ENCODE measurements at places on chromosomes 11 and 22.

DNA sequence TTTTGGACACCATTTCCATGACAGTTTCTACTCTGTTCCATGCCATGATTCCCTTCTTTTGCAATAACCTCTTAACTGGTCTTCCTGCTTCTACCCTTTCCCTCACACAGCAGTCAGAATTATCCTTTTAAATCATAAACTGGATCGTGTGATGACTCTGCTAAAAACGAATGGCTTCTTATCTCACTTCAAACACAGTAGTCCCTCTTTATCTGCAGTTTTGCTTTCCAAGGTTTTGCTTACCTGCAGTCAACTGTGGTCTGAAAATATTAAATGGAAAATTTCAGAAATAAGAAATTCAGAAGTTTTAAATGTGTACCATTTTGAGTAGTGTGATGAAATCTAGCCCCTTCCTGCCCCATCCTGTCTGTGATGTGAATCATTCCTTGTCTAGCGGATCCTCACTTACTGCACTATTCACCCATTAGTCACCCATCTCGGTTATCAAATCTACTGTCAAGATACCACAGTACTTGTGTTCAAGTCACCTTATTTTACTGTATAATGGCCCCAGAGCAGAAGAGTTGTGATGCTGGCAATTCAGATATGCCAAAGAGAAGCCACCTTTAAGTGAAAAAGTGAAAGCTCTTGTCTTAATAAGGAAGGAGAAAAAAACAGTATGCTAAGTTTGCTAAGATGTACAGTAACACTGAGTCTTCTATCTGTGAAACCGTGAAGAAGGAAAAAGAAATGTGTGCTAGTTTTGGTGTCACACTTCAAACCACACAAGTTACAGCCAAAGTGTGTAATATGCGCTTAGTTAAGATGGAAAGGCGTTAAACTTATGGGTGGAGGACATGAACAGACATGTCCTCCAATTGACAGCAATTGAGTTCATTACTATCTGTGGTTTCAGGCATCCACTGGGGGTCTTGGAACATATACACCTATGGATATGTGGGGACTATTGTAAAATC, 283.0 kb downstream of the DDX10 start:
- H3K4me1 ChIP-seq, result no peaks in the 10 kb centered on the region
- no peak for DNase-seq
- H3K27ac ChIP-seq, result no peak overlapping the region
- H3K4me3 ChIP-seq, result no peak overlapping the region

GRCh38 chr22:29292379-29292778, 14.1 kb upstream of the GAS2L1 start:
- H3K4me3 ChIP-seq, result no peak overlapping the region
- no peak for DNase-seq
- H3K27me3 ChIP-seq, result no peaks in the 10 kb centered on the region

- DNase-seq, result no peak
- H3K36me3 ChIP-seq, result no peaks in the 10 kb centered on the region
- peaks cover 10% of the 10 kb centered on the region for H3K4me1 ChIP-seq
- H3K27ac ChIP-seq, result peak overlapping the region; percentile 60
- H3K27me3 ChIP-seq, result peaks cover 25% of the 10 kb centered on the region
Observed at GRCh38 chr11:113241636-113242054, 72.7 kb upstream of the TTC12 start.

DNA sequence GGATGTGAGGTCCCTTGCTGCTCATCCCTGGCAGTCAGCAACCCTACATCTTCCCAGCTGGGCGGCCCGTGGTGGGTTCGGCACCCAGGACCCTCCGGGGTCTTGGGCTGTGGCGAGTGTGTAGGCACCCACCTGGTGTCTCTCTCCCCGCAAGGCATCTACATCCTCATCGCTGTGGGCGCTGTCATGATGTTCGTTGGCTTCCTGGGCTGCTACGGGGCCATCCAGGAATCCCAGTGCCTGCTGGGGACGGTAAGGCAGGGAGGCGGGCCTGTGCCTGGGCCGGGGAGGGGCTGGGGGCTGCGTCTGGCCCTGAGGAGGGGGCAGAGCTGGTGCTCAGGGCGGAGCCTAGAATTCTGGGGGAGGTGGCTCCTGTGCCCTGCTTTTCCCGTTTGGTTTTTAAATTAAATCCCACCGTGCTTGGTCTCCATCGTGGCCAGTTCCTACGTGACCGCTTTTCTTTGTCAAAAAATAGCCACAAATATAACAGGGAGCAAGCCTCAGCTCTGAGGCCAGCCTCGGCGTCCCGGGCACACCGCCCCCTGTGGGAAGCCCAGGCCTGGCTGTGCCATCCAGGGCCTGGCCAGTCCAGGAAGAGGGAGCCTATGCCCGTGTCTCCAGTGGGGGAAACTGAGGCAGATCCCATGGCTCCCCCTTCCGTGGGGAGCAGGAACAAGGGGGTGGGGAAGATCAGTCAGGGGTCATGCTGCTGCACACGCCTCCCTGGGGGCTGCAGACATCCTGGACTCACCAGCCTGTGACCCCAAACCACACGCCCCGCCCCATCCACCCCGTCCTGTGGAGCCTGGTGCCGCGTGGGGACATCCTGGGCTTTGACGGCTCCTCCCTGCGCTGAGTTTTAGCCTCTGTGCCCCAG, 6.4 kb upstream of the TSSC4 start:
- no peaks in the 10 kb centered on the region for H3K27me3 ChIP-seq
- H3K27ac ChIP-seq, result peak overlapping the region; percentile 89
- peak overlapping the region; percentile 44 for H3K4me3 ChIP-seq
- H3K36me3 ChIP-seq, result peaks cover 7% of the 10 kb centered on the region

GRCh38 chr22:26968859-26969523, 311.6 kb downstream of the MIAT start:
- no peak overlapping the region for H3K4me3 ChIP-seq
- H3K4me1 ChIP-seq, result no peaks in the 10 kb centered on the region
- peaks cover 9% of the 10 kb centered on the region for H3K27me3 ChIP-seq
- H3K27ac ChIP-seq, result no peak overlapping the region
- no peak for DNase-seq

GRCh38 chr11:9092853-9093778, 1.7 kb upstream of the SCUBE2 start:
- H3K4me3 ChIP-seq, result peak overlapping the region; percentile 73
- H3K27me3 ChIP-seq, result peaks cover 69% of the 10 kb centered on the region
- H3K4me1 ChIP-seq, result no peaks in the 10 kb centered on the region
- no peak for DNase-seq
- H3K27ac ChIP-seq, result no peak overlapping the region

GRCh38 chr11:73999581-74000306, 9.1 kb downstream of the UCP3 start:
- no peaks in the 10 kb centered on the region for H3K27me3 ChIP-seq
- H3K36me3 ChIP-seq, result peaks cover 24% of the 10 kb centered on the region
- no peak overlapping the region for H3K4me3 ChIP-seq
- no peak for DNase-seq

DNA sequence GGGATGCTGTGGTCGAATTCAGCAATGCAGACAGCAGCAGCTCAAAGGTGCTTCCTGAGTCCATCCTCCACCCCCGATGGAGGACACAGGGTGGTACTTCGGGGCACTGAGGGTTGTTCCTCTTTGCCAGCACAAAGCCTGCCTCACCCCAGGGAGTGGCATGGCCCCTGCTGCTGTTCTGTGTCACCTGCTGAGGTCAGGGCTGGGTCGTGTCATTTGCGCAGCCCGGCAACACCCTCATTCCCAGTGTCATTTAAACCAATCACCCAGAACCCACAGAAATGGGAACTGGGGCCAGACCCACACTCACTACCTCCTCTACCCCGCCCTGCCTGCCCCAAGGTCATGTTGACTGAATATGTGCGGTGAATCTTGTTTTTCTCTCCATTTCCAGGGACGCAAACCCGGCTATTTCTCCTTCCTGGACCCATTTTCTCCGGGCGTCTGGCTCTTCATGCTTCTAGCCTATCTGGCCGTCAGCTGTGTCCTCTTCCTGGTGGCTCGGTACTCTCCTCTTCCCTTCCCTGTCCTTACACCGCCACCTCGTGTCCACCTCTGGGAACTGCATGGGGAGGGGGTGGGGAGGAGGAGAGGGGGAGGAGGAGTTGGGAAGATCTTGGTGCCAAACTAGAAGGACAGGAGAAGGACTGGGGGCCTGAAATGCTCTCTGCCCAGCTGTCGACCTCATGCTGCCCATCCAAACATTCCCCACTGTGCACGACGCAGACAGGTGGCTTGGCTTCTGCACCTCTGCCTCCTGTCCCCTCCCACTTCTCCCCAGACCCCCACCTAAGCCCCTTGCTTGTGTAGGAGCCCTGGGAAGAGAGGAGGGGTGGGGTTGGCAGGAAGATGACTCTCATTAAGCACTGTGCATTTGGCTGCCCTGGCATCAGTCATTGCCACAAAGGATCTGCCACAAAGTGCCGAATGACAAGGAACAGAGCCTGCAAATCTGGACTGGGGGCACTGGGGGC, 71.2 kb upstream of the TBCEL start:
- DNase-seq, result peak; percentile 32
- peaks cover 32% of the 10 kb centered on the region for H3K27me3 ChIP-seq
- peak overlapping the region; percentile 15 for H3K27ac ChIP-seq
- H3K4me1 ChIP-seq, result peaks cover 13% of the 10 kb centered on the region
- no peaks in the 10 kb centered on the region for H3K36me3 ChIP-seq

GRCh38 chr11:65225279-65226102, 36.3 kb upstream of the POLA2 start:
- H3K36me3 ChIP-seq, result no peaks in the 10 kb centered on the region
- H3K27me3 ChIP-seq, result no peaks in the 10 kb centered on the region
- peak overlapping the region; percentile 71 for H3K27ac ChIP-seq
- DNase-seq, result no peak
- peak overlapping the region; percentile 86 for H3K4me3 ChIP-seq

- no peaks in the 10 kb centered on the region for H3K36me3 ChIP-seq
- H3K4me3 ChIP-seq, result no peak overlapping the region
- H3K4me1 ChIP-seq, result peaks cover 28% of the 10 kb centered on the region
- peaks cover 24% of the 10 kb centered on the region for H3K27me3 ChIP-seq
- no peak overlapping the region for H3K27ac ChIP-seq
Observed at GRCh38 chr11:12215181-12215593, 104.8 kb downstream of the MICAL2 start.

DNA sequence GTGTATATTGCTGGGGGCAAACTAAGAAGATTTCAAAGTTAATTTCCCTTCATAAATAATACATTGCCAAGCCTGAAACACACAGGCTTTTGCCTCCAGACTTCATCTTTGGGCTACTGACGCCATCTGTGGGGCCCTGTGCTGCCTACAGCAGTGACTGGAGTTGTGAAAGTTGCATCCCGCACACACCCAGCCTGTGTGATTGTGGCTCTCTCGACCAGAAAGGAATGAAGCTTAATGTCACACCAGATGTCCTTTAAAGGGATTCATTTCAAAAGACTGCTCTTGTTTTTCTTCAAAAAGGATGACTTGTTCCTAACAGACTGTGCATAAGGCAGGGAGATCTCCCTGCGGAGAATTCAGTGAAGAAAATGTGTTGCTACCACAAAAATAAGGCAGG, 210.5 kb downstream of the FAM181B start:
- no peak overlapping the region for H3K4me3 ChIP-seq
- H3K4me1 ChIP-seq, result peaks cover 5% of the 10 kb centered on the region
- H3K36me3 ChIP-seq, result no peaks in the 10 kb centered on the region

DNA sequence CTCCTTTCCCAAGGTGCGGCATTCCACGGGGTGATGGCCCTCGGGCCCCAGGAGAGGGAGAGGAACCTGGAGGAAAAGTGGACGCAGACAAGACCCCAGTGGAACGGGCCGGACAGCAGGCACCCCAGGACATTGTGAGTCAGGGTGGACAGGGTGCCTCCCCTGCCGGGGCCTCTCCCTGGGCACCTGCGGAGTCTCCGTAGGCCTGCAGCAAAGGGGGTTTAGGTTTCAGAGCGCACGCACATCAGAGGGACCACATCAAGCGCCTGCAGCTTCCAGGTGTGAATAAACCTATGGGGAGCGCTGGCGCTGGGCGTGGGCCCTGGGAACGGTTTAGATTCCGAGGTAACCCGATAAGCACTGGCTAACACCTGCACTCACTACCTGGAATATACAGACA, 22.7 kb upstream of the FGF19 start:
- no peaks in the 10 kb centered on the region for H3K36me3 ChIP-seq
- H3K27me3 ChIP-seq, result peaks cover 76% of the 10 kb centered on the region
- no peak overlapping the region for H3K27ac ChIP-seq

DNA sequence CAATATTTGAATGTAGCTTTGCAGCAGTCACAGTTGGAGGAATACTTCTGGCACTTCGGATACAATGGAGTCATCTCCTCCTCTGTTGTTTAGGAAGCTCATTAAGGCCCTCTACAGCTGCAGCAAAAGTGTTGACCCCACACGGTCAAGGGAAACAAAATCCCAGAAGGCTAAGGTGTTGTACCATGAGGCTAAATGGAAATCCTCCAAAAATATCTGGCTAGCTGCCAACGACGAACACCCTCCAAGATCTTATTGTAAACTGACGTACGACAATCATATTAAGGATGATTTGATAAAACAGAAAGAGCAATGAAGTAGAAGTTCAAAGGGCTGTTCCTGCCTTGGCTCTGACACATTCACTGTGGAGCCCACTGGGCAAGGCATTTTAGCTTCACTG, 4.0 kb downstream of the POGLUT3 start:
- H3K4me1 ChIP-seq, result peaks cover 5% of the 10 kb centered on the region
- no peaks in the 10 kb centered on the region for H3K27me3 ChIP-seq
- DNase-seq, result no peak
- no peak overlapping the region for H3K4me3 ChIP-seq
- H3K36me3 ChIP-seq, result peaks cover 6% of the 10 kb centered on the region

DNA sequence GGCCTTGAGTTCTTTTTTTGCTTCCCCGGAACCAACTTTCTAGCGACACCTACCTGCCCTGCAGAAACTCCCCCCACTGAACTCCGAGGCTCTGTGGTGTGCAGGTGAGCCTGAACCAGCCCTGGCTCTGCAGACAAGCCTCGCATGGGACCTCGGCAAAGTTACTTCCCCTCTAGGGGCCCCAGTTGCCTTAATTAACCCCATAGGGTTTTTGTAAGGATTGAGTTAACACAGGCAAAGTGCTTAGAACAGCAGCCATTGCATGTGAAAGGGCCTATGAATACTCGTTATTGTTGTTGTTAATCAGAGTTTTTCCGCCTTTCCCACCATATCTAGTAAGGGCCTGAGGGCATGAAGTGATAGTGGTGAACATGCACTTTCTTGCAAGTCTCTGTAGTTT, 12.6 kb upstream of the SYT13 start:
- no peak for DNase-seq
- H3K27ac ChIP-seq, result no peak overlapping the region
- no peaks in the 10 kb centered on the region for H3K36me3 ChIP-seq
- H3K4me1 ChIP-seq, result peaks cover 35% of the 10 kb centered on the region
- H3K4me3 ChIP-seq, result no peak overlapping the region
- peaks cover 10% of the 10 kb centered on the region for H3K27me3 ChIP-seq

DNA sequence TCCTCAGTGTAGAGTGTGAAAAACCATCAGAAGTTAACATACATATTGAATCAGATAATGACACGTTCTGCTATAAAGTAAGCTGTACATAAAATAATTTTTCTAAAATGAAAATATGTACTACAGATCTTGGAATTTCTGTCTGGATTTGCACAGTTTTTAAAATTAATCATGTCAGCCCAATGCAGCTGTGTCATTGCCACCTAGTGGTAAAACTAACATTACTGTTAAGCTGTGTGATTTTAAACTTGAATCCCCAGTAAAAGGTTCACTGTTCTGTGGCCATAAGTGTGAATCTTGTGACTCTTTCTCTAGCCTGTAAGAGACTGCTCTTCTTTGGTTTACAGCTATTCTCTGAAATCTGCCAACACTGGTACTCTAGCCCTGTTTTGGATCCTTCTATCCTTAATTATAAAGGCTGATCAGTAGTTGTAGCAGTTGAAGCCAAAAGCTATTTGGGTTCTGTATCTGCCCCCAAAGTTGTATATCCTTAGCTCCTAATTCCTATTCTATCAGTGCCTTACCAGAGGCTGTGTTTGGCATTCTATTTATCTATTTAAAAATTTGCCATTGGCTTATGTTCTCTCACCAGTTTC, 4.0 kb downstream of the JRKL start:
- peaks cover 12% of the 10 kb centered on the region for H3K36me3 ChIP-seq
- H3K27ac ChIP-seq, result no peak overlapping the region
- peaks cover 22% of the 10 kb centered on the region for H3K4me1 ChIP-seq
- H3K4me3 ChIP-seq, result no peak overlapping the region
- no peak for DNase-seq

Measured in stimulated activated naive B cell treated with anti-CD40 and anti-IgM and Interleukin-4, amounts not matched to agents 10 μg/mL and 1 μg/mL and 100 μg/mL, for 72 hours (primary cell).